Activated T-cell treated with anti-CD3 and anti-CD28 coated beads for 1 hour (primary cell): ENCODE measurements at places on chromosomes 7 and 10.

GRCh38 chr10:29517352-29517923 lies 117.3 kb downstream of the SVIL start:
- no peak for DNase-seq

- DNase-seq, result no peak
Observed at GRCh38 chr7:84207025-84207424, 12.4 kb upstream of the SEMA3A start.

DNA sequence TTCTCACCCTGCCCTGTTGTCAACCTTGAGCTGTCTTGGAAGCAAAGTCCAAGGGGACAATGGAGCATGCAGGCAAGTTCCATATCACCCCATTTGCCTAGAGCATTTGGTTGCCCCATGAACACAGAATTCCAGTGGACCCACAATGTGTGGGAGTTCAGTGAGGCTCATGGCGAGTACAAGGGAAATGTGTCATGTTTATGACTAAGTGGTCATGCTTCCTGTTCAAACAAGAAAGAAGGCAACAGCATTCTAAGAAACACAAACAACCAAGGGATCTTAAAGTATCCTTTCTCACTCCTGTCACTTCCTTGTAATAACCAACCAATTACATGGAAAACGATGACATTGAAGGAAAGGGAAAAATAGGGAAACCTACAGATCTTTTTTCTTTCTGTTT lies 513.0 kb downstream of the INHBA start:
- DNase-seq, result no peak

- DNase-seq, result peak; percentile 28
Observed at GRCh38 chr10:17025444-17026295, 103.9 kb downstream of the CUBN start.

GRCh38 chr10:31322647-31323046 lies 3.6 kb downstream of the ZEB1 start:
- DNase-seq, result no peak

DNA sequence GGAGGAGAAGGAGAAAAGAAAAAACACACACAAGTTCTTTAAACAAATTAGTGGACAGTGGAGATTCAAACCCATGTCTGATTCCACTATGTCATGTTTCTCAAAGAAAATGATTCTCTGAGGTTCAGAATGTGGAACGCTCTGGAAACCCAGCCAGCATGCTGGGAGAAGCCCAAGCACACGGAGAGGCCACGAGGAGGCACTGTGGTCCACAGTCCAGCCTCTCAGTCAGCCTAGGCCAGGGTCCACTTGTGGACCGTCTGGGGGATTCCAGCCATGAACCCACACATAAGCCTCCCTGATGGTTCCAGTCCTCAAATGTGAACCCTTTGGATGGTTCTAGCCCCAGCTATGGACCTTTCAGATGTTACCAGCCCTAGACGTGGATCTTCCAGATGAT lies 73.4 kb downstream of the CAV1 start:
- no peak for DNase-seq

GRCh38 chr7:84820481-84820880 lies 366.4 kb downstream of the SEMA3D start:
- no peak for DNase-seq

GRCh38 chr7:12066004-12066403 lies 145.1 kb upstream of the TMEM106B start:
- no peak for DNase-seq

DNA sequence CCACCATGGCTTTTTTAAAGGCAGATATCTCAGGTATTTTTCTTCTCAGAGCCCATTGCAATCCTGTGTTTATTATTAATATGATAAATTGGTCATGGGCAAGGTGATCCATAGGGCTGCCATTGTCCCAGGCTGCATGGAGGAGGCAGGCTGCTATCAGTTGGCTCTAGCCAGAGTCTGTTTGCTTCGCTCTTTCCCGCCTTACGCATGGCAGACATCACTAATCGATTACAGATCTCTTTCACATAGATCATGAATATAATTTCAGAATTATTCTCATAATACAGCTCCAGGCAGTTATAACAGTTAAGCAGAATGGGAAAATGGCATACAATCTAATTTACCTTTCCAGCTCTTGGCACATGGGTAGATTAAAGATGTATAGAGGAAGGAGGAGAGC lies 30.4 kb upstream of the HABP2 start:
- no peak for DNase-seq

DNA sequence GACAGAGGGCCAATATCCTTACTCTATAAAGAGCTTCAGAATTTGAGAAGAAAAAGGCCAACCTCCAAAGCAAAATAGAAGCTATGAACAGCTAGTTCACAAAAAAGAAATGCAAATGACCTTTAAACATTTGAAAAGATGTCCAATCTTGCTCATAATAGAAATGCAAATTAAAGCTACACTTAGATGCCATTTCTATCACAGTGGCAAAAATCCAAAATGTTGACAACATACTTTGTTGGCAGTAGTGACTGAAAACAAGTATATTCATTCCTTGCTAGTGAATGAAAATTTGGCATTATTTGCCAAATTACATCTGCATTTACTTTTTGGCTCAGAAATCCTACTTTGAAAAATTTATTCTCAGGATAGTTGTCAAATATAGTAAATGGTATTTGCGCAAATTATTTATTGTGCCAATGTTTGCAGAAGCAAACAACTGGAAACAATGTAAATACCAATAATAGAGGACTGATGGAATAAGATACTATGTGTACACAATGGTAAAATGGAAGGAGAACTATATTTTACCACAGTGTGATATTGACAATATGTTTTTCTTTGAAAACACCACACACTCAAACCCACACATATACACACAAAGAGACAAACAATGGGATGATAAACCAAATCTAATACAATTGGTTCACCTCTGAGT lies 9.4 kb downstream of the TMEM106B start:
- DNase-seq, result no peak

DNA sequence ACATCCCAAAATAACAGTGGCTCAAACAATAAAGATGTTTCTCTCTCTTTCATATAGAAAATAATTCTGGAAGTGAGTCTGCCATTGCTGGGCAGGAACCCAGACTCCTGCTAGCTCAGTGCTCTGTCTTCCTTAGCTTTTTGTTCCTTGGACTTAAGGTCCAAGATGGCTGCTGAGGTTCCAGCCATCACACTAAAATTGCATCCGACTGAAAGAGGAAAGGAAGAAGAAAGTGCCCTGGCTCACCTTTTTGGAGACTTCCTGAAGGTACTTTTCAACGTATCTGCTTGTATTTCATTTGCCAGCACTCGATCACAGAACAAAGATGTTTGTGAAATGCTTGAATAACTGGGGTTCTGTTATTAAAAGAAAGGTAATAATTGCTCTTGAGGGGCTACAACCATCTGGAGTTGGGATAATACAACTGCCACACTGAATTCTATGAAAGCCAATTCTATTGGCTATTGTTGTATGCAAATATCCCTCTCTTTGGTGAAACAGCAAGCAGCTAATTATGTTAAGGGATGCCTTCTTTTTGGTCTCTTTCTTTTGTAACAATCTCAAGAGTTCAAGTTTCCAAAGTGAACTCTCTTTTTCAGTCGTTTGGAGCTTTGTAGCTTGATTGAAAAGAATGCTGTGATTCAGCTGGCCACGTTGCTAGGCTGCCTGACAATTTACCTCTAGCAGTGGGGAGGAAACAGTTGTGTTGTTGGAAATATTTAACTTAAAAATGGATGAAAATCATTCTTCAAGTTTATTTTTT lies 83.9 kb downstream of the BAMBI start:
- DNase-seq, result no peak

DNA sequence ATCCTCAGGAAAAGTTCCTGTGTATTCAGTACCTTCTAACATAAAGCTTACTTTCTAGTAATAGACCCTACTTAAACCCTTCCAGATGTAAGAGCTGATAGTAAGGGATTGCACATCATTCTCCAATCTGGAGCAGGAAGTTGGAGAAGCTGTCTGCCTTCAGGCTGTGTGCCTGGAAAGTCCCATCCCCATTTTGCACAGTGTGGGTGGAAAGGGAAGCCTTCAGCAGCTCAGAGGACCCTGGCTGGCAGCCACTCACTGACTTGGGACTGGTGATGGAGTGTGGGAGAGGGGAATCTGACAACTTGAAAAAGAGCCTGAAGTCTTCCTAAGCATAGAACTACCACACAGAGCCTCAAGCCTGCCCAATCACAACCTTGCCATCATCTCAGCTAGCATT lies 164.1 kb upstream of the ADO start:
- no peak for DNase-seq
